Memory B cell (primary cell): ENCODE measurements at places on chromosomes 1 and 21.

DNA sequence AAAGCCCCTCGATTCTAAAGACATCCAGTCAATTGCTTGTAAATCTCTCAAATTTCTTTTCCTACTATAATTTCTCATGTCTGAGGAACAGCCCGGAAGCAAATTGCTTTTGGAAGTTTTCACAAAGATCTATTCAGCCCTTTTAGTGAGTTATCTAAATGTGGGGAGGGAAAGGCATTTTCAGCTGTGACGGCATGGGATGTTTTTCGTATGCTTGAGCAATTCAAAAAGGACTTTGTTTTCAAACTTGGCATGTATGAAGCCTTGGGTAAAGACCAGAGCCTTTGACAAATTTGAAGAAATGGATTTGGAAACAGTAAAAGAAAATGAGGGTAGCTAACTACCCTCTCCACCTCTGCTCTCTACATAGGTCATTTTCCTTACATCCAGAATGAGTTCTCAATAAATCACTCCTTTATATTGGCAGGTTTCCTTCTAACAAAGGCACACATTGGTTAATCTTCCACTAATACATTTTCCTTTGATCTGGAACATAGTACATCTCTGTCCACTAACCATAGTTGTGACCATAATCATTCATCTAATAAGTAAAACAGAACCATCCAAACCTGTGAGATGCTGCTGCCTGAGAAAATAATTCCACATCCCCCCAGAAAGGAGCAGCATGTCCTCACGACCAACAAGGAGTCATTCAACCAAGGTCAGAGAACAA, 66.1 kb upstream of the ADAM30 start:
- no peak for DNase-seq

DNA sequence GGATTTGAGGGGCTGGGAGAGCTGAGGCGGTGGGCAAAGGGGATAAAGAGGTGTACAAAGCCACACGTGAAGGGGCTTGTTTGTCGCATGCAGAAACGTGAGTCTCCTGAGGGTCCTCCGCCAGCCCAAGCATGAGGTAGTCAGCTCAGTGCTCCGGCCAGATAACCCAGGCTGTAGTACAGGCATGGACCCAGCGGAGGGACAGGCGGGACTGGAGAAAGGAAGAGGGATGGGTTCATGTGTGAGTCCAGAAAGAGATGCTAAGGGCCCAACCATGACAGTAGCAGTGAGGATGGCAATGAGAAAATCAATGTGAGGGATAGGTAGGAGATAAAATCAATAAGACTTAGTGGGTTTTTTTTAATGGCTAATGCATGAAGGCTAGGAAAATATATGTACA, 13.7 kb upstream of the ELK4 start:
- DNase-seq = no peak

GRCh38 chr1:84712276-84712874, 22.1 kb upstream of the SSX2IP start:
- no peak for DNase-seq

GRCh38 chr1:196660852-196661251, 9.0 kb downstream of the CFH start:
- DNase-seq = no peak

DNA sequence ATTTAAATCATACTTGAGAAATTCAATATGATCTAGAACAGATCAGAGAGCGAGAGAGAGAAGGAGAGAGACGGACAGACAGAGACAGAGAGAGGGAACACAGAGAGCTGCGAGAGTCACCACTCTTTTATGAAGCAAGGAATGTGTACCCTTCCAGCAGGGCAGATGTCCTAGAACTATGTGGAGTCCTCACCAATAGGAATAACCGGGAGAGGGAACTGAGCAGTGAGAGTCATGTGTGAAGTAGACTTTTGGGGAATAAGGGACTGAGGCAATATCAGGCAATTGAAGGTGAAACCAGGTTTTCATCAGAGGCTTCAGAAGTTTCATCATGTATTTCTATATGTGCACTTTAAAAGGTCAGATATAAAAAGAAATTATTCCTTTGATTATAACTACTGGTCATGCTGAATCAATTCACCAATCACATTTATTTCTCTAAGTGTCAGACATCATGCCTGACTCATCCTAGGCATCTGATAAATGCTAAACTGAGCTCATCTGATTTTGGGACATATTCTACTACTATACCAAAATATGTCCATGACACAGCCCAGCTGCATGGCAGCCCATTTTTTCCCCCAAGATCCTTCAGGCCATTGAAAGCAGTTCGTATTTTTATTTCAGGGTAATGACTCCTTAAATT, 22.4 kb downstream of the VTCN1 start:
- DNase-seq = no peak

- no peak for DNase-seq
Measured at GRCh38 chr1:44239331-44239960, 26.2 kb downstream of the DMAP1 start.

GRCh38 chr1:211912038-211912437, 81.5 kb upstream of the LPGAT1 start:
- no peak for DNase-seq

DNA sequence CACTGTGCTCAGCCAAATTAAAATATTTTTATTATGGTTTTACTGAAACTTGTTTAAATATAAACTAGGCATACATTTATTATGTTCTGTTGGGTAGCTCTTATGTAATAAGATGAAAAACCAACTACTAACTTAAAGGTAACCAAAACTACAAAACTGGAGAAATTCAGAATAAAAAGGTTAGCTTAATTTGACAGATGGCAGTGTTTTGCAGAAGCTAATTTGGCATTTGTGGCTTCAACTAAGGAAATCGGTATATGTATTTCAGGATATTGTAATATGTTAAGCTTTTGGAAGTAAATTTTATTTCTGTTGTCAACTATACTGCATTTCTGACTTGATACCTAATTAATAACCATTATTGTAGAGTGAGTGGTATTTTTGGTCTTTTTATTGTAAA, 18.8 kb downstream of the USP25 start:
- DNase-seq = no peak

DNA sequence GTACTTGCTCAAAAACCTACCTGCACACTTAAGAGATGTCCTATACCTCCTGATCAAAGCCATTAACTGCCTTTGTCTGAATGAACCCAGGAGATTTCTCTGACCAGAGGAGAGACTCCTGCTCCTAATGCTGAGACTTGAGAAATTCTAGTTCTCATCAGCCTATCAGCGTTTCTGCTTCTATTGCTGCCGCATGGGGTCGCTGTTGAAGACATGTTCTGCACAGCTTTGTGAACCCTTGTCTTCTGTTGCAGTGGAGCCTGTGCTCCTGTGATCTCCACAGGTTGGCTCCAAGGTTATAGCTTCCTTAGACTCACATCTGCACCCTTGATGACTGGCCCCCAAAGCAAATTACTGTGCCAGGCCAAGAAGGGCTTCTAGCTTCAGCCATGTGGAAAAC, 40.2 kb downstream of the EDN2 start:
- no peak for DNase-seq

DNA sequence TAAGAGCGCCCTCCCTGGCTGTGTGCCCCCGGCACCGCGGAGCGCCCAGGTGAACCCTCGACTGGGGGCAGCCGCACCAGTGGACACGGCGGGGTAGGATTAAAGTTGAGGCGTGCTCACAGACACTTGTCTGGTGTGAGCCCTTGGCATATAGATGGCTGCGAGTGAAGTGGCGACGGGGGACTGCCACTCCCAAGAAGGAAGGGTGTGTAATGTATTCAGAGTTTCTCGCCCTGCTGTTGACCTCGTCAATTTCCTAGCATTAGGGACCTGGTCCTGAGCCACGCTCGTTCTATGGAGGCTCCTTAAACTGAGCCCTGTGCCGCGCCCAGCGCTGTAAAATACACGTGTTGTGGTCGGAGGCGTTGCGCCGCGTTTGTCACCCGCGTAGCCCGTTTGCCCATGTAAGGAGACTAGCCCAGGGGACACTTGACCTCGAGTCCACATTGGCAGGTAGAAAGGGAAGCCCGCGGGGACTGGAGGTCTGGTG, 554 bp downstream of the EVA1C start:
- DNase-seq = peak; percentile 10

DNA sequence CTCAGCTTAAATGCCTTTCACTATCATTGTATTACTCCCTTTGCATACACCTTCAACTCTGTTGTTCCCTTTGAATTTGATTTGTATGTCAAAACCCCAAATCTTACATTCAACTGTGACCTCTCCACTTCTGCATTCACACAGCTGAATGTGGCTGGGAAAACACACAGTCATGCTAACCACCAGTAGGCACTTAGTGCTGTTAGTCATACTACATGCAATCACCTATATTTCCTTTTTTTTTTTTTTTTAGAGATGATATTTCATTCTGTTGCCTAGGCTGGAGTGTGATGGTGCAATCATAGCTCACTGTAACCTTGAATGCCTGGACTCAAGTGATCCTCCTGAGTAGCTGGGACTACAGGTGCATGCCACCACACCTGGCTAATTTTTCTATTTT, 16.2 kb downstream of the BTBD8 start:
- no peak for DNase-seq

- no peak for DNase-seq
Measured at GRCh38 chr1:27626031-27626935, 8.7 kb downstream of the FGR start.

DNA sequence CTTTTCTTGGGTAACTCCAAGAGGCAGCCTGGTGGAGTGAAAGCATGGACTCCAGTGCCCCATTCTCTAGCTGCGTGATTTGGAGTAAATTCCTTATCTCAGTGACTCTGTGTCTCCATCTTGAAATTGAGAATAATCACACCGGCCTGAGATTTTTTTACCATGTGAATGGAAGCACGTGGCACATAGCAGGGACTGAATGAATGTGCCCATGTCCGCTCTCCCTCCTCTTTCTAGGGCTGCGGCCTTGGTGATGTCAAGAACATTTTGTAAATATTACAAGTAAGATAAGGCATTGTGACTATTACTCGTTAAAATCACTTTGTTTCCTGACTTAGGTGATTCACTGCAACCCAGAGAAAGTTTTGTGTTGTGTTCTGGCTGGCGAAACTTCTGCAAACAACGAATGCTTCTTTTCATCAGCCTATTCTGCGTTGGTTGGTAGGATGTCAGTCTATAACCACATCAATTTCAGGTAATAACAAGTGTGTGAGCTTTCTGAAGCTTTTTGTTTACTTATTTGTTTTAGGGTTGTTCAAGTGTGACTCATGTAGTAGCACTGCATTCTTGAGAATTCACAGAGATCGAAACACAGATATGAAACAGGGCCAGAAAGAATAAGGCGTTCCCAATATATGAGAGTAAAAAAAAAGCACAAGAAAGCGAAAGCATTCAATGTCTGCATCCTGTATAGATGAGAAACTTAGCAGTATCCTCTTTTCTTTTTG, 135.7 kb upstream of the SLC45A1 start:
- no peak for DNase-seq

DNA sequence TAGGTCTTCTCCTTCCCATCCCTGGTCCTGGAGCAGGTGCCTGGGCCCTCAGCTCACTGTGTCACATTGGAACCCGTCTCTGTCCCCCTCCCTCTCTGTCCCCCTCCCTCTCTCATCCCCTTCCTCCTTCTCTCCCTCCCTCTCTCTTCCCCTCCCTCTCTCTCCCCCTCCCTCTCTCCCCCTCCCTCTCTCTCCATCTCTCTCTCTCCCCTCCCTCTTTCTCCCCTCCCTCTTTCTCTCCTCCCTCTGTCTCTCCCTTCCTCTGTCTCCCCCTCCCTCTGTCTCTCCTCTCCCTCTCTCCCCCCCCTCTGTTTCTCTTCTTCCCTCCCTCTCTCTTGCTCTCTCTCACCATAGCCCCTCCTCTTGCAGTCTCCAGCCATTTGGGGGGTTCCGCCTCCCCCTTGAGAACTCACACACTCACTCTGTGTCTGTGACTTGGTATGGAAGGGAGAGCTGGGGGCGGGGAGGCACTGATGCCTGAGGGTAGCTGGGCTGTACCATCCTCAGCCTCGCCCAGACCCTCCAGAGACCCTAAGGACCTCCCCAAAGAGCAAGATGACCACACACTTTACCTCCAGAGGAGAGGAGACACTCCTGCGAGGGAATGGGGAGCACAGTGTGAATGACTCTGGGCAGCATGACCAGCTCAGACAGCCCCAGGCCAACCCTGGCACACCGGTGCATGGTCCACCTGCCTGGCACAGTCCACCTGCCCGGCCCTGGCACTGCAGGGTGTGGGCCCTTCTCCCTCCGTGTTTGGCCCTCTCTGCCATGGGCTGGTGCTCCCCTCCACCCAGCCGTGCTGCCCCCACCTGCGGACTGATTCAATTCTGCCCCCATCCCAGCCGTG, 102.8 kb upstream of the ARHGEF16 start:
- DNase-seq = no peak

DNA sequence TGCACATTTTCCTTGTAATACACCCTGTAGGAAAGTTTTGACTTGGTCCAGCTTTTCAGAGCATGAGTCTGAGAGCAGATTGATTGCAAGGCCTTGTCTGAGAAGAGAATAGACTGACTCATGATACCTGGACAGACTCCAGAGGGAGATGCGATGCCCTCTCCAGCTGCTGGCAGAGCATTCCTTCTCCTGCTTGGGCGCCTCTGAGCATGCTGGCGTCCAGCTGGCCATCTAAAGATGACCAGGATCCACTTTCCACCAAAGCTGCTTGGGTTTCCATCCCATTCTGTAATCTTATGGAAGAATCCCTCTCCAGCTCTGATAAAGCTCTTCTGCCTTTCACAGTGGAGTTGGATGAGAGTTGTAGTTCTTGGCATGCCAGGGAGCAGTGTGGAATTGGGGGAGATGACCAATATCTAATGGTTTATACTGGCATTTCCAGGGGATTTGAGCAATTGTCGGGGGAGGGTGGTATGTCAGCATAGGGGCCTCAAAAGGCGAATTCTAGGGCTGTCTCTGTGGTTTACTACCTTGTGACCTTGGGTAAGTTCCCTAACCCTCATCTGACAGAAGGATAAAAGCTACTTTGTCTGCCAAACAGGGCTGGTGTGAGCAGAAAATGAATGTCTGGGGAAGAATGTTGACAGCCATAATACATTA, 19.5 kb downstream of the SZRD1 start:
- DNase-seq = no peak

DNA sequence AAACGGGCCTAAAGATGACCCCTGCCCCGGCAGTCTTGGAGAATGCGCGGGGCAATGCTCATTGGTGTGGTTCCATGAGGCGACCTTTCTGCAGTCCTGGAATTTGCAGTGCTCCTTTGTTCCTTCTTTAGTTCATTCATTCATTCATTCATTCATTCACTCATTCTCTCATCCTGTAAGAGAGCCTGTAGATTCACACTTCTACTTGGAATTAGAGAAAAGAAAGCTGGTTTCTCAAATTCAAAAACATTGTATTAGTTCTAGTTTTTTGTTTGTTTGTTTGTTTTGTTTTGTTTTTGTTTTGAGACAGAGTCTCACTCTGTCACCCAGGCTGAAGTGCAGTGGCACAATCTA, 31.6 kb downstream of the PAX7 start:
- DNase-seq = no peak

- no peak for DNase-seq
Measured at GRCh38 chr1:240295811-240296210, 204.1 kb downstream of the FMN2 start.

- no peak for DNase-seq
Measured at GRCh38 chr1:43067977-43068751, 103.9 kb downstream of the EBNA1BP2 start.

GRCh38 chr1:170530972-170531757, 801 bp upstream of the GORAB start:
- no peak for DNase-seq
